ENCODE measurements at places on chromosomes 11 and 22. TPM values are rescaled to one million over a fixed set of nuclear protein-coding genes. Genes with fewer than 3 reads are reported as not detected.

Gene CHKB
- polyA plus RNA-seq, result 544 TPM

Gene OR5B21
- polyA plus RNA-seq, result not detected

Gene SYT7
- polyA plus RNA-seq, result 0.88 TPM

Gene PDGFB
- polyA plus RNA-seq, result 0.97 TPM

Gene RAG1
- polyA plus RNA-seq, result 0.38 TPM

Gene FAT3
- polyA plus RNA-seq, result 4.0 TPM

Gene SPON1
- 12.9 TPM for polyA plus RNA-seq

Gene PARVG
- 3.5 TPM for polyA plus RNA-seq

Gene BACE1
- 20.7 TPM for polyA plus RNA-seq

Gene KDM4E
- not detected for polyA plus RNA-seq

Gene SLC1A2
- polyA plus RNA-seq, result not detected

Gene YAP1
- 76.0 TPM for polyA plus RNA-seq

Gene KLHDC7B
- not detected for polyA plus RNA-seq

Gene SEPTIN3
- polyA plus RNA-seq, result not detected
